ENCODE measurements at places on chromosomes 13 and 19.

DNA sequence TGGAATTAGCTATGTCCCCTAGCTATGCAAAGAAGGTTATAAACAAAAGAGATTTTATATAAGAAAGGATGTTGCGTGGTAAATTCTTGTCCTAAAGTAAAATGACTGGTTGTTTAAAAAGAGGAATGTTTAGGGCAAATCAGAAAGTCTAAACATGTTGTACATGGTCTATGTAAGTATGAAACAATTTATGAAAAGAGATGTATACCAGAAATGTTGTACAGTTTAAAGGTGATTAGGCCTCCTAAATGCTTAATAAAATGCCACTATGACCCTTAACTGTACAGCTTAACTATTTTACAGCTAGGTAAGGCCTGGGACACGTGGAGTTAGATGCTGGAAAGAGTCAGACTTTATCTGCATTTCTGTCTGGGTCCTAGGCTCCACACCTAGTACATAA is 775.9 kb upstream of the KLHL1 start:
- no peak for DNase-seq

GRCh38 chr13:48260970-48261369 is 28.0 kb downstream of the ITM2B start:
- no peak for DNase-seq

GRCh38 chr13:80082396-80083080 is 258.4 kb downstream of the SPRY2 start:
- DNase-seq, result no peak

DNA sequence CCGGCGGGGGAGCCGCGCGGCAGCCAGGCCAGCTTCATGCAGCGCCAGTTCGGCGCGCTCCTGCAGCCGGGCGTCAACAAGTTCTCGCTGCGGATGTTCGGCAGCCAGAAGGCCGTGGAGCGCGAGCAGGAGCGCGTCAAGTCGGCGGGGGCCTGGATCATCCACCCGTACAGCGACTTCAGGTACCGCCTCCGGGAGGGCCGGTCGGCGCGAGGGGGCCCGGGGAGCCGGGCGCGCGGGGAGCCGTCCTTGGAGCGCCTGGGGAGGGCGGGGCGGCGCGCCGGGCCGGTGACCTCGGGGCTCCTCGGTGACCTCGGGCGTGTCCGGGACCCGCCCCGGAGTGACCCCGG is 690 bp downstream of the HCN2 start:
- DNase-seq, result peak; percentile 57

- no peak for DNase-seq
Observed at GRCh38 chr13:47114030-47114429, 217.2 kb upstream of the HTR2A start.

Data from activated naive CD4-positive, alpha-beta T cell treated with anti-CD3 and anti-CD28 coated beads, Interleukin-2, amount 10 ng/mL, durations not matched to agents 7 days and 5 days (primary cell).